Activated effector memory CD4-positive, alpha-beta T cell treated with anti-CD3 and anti-CD28 coated beads, Interleukin-2, amount 50 U/mL, for 16 hours (primary cell): ENCODE measurements at places on chromosomes 3 and 15.

- DNase-seq, result no peak
Observed at GRCh38 chr15:33968224-33968623, at the start of gene CHRM5. Gene CHRM5, plus strand, starts transcription at chr15:33968497. Its CDS starts 94,221 bp downstream, at chr15:34062718.

DNA sequence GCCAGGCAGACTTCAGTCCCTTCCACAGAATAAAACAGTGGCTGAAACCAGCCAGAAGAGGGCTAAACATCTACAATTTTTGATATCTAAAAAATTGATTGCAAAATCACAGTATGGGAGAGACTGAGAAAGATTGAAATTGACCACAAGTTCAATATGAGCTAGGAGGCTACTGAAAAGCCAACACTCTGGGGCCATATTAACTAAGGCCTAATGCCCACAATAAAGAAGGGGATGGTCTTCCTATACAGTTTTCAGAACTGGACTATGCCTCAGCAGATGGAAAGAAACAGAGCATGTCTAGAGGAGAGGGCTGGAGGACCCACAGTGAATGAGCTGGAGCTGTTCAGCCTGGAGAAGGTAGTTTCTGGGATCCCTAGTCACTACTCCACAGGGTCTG lies 53.2 kb downstream of the WNT7A start:
- DNase-seq, result no peak

DNA sequence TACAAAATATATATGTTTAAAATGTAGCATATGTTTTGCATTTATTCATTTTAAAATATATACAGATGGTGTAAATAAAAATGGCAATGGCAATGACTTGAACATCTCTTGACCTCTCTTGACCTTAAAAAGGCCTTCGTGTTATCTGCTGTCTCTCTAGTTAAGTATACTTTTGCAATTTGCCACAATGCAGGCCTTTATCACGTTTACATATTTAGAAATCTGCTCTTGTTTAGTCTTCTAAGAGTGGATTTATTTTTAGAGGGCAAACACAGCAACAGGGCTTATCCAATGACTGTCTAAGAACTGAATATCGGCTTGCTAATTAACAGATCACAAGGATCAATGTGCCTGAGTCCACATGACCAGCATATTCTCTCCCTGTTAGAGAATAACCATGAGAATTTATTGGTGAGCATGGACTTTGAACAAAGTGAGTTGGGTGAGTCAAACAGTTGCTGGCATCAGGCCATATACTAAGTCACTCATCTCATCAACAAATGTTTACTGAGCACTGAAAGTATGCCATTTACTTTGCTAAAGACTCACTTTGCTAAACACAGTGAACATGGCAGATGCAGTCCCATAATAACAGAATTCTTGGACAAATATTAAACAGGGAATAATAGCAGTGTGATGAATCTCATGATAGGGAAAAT lies 48.2 kb downstream of the MDFIC2 start:
- DNase-seq, result no peak

GRCh38 chr3:158896729-158897128 lies 94.9 kb downstream of the MFSD1 start:
- no peak for DNase-seq

- no peak for DNase-seq
Observed at GRCh38 chr15:101625184-101625583, 27.0 kb downstream of the TM2D3 start.

DNA sequence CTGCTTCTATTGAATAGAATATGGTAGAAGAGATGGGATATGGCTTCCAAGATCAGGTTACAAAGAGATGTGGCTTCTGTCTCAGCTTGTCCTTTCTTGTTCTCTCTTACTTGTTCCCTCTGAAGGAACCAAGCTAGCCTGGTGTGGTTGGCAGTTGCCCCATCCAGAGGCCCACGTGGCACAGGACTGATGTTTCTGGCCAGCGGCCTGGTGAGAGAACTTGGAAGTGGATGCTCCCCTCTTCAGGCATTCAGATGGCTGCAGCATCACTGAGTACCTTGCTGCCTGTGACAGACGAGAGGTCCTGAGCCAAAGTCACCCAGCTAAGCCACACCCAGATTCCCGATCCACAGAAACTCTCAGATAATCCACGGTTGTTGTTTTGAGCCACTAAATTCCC lies 183.6 kb downstream of the NSMCE3 start:
- no peak for DNase-seq

- no peak for DNase-seq
Observed at GRCh38 chr3:126937533-126937932, 45.4 kb upstream of the PLXNA1 start.

DNA sequence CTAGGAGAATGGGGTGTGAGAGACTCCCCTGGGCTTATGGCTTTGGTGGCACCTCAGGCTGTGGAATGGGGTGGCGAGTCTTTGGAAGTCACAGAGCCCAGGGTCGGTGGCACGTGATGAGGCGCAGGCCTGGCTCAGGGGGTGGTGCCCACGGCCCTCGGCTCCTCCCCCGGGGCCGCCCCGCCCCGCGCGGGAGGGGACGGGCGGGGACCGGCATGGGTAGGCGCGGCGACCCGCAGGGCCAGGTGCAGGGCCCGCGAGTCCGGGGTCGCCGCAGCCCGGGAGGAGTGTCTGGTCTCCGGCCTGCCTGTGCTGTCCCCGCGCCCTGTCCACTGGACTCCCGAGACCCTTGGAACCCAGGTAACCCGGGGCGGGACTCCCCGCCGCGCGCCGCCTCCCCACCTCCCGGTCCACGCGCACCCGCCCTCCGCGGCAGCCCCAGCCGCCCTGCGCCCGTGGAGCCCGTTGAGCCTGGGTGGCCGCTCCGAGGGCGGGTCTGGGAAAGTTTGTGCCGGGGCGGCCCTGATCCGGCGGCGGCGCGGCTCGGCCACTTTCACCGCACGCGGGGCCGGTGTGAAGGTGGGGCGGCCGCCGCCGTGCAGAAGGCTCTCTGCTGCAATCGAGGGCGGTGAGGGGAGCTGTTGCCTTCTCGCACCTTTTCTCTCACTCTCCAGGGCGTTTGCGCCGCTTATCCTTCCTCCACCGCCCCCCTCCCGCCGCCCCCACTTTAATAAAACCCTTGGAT lies at the start of gene PAQR5:
PAQR5 (plus strand) TSS at position 216 of the 745 bp plus-strand sequence. CDS start 61,169 bp downstream, outside the sequence.
- no peak for DNase-seq

DNA sequence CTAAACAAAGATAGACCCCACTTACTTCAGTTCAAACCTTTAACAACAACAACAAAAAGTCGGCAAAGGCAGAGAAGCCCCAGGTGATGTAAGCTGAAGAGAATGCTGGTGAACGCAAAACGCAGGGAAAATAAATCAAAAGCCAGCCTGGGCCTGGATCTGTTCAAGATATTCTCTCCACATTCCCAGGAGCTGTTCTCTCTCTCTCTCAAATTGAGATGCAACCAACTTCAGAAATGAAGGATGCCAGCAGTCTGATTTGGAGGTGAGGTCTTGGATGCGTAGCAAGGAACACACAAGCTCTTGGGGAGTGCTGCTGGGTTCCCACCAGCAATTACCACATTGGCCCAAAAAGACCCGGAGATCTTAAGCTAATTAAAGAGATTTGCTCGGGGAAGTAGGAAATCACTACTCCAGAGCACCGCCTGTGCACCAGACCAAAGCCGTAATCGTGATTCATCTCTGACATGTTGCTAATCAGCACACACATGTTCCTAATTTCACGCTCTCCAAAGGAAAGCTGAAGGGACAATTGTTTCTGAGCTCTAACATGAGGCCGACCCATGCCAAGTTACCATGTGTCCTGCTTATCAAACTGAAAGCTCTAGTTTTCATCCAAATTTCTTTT lies 37.1 kb downstream of the IL17RD start:
- DNase-seq, result no peak

DNA sequence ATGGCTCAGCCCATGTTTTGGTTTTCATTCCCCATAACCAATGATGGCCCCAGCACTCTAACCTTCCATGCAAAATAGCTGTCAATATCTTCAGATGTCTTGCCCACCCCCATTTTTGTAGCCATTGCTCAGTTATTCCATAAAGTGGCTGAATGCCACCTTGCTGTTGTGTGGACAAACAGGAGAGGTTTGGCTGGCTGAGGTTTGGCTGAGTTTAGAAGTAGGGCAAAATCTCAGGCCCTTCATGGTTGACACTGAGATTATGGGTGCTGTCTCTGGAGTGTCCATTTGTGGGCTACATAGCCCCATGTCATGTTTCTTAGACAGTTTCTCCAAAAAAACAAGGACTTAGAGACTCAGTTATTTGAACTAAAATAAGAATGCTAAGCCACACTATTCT lies 96.9 kb downstream of the TCF12 start:
- no peak for DNase-seq

DNA sequence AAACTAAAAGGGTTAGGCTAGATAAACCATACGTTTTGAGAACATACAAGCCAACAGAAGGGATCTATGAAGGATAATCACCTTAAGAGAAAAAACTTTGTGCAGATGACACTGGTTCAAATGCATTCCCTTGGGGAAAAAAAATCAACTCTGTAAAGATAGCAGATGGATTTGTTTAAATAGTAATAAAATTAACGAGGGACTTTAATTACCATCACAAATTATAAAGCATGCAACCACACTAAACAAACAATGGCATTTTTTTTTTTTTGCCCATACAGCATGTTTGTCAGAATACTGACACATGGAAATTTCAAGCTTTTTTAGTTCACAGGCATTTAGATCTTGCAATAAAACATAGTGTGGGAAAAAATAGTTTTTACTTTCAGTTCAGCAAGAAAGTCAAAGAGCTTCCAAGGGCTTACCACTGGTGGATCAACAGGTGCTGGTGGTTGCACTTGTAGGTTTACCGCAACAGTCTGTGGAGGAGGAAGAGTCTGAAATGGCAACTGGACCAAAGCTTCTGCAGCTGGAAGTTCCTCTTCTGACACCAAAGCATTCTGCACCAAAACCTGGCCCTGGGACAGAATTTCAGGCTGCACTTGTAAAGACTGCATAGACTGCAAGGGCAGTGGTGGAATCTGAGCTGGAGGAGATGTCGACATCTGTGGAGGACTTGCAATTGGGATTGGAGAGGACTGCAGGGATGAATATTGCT lies 53.1 kb downstream of the PHC3 start:
- DNase-seq, result no peak

- no peak for DNase-seq
Observed at GRCh38 chr15:89052474-89052873, 35.8 kb upstream of the ABHD2 start.

DNA sequence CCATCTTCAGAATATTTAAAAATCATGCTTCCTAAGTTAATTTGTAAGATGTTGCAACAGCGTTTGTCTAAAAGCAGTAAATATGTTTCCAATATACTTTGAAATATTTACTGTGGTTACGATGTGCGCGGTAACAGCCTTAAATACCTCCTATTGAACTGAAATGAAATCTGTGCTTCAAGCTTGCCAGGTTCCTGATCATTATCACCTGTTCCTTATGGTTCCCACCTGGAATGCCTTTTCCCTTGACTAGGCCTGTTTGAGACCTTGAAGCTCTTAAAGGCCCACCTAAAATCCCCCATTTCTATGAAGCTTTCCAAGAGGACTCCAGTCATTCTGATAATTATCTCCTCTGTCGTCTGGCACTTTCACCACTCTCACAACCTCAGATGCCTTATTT lies 146.7 kb downstream of the NAALADL2 start:
- no peak for DNase-seq

- no peak for DNase-seq
Observed at GRCh38 chr15:88970232-88970631, 57.1 kb upstream of the MFGE8 start.

DNA sequence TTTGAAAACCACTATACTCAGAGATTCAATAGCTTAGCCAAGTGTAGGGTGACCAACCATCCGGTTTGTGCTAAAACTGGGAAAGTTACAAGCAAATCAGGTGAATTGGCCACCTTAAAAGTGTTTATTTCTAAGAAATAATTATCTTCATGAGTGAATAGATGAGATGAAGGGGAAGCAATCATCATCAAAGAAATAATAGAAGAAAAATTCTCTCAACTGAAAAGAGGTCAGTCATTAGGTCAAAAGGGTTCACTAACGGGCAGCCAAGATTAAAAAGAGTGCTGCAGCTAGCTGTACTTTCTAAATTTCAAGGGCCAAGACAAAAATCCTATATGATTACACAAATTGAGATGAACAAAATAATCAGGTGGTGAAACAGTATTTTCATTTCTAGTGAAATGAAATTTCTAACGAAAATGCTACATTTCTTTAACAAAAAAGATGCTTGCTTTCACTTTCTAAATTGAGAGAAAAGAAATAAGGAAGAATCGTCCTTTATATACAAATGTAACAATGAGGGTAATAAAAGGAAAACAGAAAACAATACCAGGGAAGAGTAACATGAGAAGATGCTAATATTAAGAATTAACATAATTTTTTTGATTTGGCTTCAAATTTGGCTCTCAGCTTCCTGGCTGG lies 34.7 kb upstream of the TSC22D2 start:
- no peak for DNase-seq

DNA sequence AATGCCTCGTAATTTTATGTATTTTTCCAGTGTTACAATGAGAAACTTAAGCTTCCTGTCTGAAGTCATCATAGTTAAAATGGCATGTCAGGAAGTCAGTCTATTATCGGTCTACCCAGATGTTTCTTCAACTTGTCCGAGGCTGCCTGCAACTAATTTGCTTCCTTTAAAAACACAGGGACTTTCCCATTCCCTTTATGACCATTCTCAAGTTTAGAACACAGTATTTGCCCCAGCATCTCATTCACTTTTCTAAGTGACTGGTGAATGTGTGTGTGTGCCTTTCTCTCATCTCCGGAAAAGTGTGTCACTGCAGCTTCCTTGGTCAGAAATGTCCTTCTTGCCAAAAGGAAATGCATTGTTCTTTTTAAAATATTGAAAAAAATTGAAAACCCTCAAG lies 466.6 kb downstream of the RAP2B start:
- no peak for DNase-seq

GRCh38 chr15:75140080-75140879 lies 61.4 kb upstream of the C15orf39 start:
- DNase-seq, result no peak

GRCh38 chr3:175857666-175858270 lies 998.6 kb downstream of the NAALADL2 start:
- no peak for DNase-seq

- DNase-seq, result peak; percentile 94
Observed at GRCh38 chr15:75202251-75203016, 752 bp downstream of the C15orf39 start.

- no peak for DNase-seq
Observed at GRCh38 chr15:45376300-45376928, 1.9 kb downstream of the GATM start.
